ENCODE measurements at places on chromosomes 1 and 21. TPM values are rescaled to one million over a fixed set of nuclear protein-coding genes. Genes with fewer than 3 reads are reported as not detected.

Gene FCRL5
- not detected for total RNA-seq

Gene CLDN17
- not detected for total RNA-seq

Gene SIM2
- total RNA-seq = 4.8 TPM

Gene FOXD2
- not detected for total RNA-seq

Gene ST6GALNAC5
- 141 TPM for total RNA-seq

Gene SV2A
- 34.9 TPM for total RNA-seq

Gene PTPN7
- not detected for total RNA-seq

Gene KIAA1614
- total RNA-seq = 4.1 TPM

Gene CFHR3
- total RNA-seq = not detected

Gene KCNK2
- not detected for total RNA-seq

DNA sequence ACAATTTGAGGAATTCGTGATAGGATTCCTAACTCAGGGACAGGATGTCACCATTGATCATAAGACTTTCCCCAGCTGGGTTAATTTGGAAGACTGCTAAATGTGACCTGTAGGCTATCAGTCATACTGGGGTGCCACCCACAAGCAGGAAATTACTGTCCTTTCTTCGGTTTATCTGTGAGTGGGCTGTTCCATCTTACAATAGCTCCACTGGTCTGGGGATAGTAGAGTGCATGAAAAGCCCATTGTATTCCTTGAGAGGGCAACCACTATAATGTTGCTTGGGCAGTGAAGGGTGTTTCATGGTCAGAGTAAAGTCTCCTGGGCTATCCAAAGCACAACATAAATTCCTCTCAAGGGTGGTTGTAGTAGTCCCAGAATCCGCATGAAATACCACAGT, 1523.0 kb upstream of the B3GALT2 start:
- no peaks in the 10 kb centered on the region for H3K27me3 ChIP-seq
- H3K27ac ChIP-seq = no peak overlapping the region
- no peak for DNase-seq
- peaks cover 5% of the 10 kb centered on the region for H3K4me1 ChIP-seq

DNA sequence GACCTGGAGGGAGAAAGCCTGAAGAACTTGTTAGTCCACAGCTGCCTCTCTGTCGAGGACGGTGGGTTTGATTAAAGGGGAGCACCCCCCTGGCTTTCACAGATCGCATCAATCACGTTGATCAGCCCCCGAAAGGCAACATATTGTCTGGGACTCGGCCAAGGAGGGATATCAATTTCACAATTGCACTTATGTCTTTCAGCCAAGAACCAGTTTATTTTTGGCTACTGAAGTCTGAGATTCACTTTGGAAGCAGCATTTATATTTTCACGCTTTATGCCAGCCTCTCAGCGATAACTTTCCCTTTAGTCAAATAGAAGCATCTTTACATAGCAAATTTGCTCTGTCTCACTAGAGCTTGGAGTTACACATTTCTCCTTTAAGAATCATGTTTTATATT, 253.2 kb upstream of the RRP15 start:
- no peak for DNase-seq
- peak overlapping the region; percentile 45 for H3K27ac ChIP-seq
- H3K27me3 ChIP-seq = no peaks in the 10 kb centered on the region
- H3K4me1 ChIP-seq = peaks cover 19% of the 10 kb centered on the region
- H3K4me3 ChIP-seq = peak overlapping the region; percentile 5

DNA sequence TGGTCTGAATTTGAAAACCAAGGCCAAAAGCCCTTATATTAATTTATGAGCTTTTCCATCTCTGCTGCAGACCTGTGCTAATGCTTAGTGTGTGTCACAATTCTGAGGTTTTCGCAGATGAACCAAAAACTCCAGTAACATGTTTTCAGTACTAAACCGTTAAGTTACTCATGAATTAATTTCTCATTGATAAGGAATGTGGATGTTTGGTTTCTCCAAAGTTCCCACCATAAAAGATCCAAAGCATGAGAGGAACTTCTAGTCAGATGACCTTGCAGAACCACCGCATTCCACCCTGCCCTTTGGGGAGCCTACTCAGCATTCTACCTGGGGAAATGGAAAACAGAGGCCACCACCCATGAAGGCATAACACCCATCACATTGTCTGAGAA, 7.5 kb upstream of the LEPR start:
- H3K27ac ChIP-seq = no peak overlapping the region
- H3K27me3 ChIP-seq = no peaks in the 10 kb centered on the region
- no peak for DNase-seq
- no peak overlapping the region for H3K4me3 ChIP-seq

DNA sequence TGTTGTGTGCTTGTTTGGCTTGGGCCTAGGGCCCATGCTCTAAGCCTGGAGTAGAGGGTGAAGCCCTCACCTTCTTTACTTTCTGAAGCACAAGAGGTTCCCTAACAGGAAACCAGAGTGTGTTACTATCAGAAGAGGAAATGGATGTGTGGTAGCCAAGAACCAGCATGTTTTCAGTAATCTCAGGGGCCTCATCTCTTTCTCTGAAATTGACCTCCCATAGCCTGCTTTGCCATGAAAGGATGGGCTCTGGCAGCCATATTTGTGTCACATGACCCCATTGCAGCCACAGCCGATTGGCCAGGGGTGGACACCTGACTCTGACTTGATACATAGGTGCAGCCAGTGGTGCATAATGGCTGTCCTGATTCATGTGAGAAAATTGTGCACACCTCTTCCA, 18.6 kb downstream of the A3GALT2 start:
- H3K36me3 ChIP-seq = no peaks in the 10 kb centered on the region
- H3K27me3 ChIP-seq = peaks cover 7% of the 10 kb centered on the region
- no peak overlapping the region for H3K27ac ChIP-seq
- no peak for DNase-seq

- no peaks in the 10 kb centered on the region for H3K36me3 ChIP-seq
- no peaks in the 10 kb centered on the region for H3K27me3 ChIP-seq
- DNase-seq = no peak
Measured at GRCh38 chr1:248622570-248623001, 12.3 kb downstream of the OR2T11 start.

- no peaks in the 10 kb centered on the region for H3K4me1 ChIP-seq
- no peak overlapping the region for H3K4me3 ChIP-seq
- no peaks in the 10 kb centered on the region for H3K27me3 ChIP-seq
Measured at GRCh38 chr1:85417017-85417416, 47.9 kb downstream of the DDAH1 start.

DNA sequence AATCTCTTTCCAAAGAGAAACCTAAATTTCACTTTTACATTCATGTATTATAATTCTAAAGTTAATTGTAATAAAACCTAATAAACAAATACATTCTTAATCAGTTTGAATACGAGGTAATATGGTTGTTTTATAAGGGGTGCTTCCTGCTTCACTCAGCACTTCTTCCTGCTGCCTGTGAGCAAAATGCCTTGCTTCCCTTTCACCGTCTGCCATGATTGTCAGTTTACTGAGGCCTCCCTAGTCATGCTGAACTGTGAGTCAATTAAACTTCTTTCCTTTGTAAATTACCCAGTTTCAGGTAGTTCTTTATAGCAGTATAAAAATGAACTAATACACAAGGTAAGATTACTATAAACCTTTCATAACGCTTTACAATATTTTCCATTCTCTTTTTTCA, 491.1 kb upstream of the LRRC7 start:
- no peak overlapping the region for H3K4me3 ChIP-seq
- no peak overlapping the region for H3K27ac ChIP-seq
- H3K4me1 ChIP-seq = peaks cover 15% of the 10 kb centered on the region
- DNase-seq = no peak
- peaks cover 6% of the 10 kb centered on the region for H3K36me3 ChIP-seq
- peaks cover 12% of the 10 kb centered on the region for H3K27me3 ChIP-seq

DNA sequence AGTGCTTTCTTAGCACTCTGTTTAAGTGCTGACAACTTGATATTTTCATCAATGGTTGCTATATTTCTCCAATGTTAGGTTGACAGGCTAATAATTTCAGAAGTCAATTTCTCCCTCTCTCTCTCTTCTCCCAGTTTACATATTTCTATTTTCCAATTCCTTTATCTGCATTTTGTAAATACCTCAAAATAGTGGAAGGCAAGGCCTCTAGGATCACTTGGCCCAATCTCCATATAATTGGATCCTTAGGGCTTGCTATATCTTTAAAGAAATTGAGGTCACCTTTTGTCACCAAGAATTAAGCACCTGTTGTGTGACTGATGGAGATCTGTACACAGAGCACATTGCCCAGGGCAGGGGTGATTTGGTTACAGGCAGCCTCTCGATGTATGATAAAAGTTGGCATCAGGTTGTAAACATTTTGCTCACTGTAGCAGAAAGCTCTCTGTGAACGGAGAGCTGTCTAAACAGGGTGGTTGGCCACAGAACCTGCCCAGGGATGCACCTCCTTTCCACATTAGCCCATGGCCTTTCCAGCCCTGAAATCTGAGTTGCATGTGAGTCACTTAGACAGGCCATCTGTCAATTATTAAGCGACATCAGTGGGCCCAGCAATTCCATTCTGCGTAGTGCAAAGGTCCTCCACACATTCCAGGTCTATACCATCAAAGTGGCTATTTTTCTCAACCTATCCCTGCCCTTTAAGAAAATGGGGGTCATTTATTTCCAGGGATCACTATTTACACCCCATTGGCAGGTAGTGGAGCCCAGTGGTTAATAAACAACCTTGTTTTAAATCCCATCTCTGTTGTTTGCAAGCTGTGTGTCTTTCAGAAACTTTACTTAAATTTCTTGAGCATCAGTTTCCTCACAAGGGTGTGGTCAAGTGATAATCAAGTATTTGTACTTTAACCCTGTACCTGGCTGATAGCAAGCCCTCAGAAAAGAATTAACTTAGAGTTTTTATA, 29.1 kb upstream of the IRF2BP2 start:
- no peak overlapping the region for H3K27ac ChIP-seq
- DNase-seq = no peak
- no peaks in the 10 kb centered on the region for H3K36me3 ChIP-seq
- peaks cover 2% of the 10 kb centered on the region for H3K4me1 ChIP-seq
- H3K27me3 ChIP-seq = no peaks in the 10 kb centered on the region
- H3K4me3 ChIP-seq = no peak overlapping the region

DNA sequence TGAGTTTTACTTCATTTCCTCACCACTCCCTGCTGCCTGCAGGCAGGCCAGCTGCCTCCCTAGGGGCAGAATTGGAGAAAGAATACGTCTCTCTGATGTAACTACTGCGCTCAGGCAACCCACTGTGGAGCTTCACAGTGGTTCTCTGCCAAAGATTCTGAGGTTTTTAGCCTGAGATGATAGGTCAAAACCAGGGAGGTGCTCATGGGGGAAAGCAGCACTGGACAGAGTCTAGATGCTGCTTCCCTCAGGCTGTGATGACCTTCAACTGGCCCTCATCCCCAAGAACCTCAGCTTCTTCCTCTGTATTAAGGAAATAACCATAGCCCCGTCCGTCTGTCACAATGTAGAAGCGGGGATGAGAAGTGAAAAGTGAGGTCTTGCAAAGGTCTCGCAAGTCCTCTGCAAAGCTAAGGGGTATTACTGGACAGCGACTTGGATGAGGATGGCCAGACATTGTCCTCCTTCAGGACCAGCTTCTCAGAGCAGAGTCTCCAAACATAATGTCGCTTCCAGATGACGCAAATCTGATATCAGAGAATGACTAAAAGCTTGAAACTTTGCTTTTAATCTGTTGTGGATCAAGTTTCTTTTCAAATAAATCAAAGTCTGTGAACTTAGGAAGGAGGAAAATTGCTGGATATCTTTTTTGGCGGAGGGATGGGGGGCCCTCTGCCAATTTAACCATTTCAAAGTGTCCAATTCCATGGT, 65.9 kb upstream of the ATP5PO start:
- DNase-seq = no peak
- no peak overlapping the region for H3K4me3 ChIP-seq
- H3K4me1 ChIP-seq = no peaks in the 10 kb centered on the region
- H3K27me3 ChIP-seq = peaks cover 11% of the 10 kb centered on the region
- no peaks in the 10 kb centered on the region for H3K36me3 ChIP-seq

GRCh38 chr1:19613171-19613703, 30.9 kb upstream of the NBL1 start:
- no peaks in the 10 kb centered on the region for H3K36me3 ChIP-seq
- H3K27me3 ChIP-seq = peaks cover 3% of the 10 kb centered on the region
- DNase-seq = no peak
- no peak overlapping the region for H3K27ac ChIP-seq

- no peak overlapping the region for H3K4me3 ChIP-seq
- H3K4me1 ChIP-seq = no peaks in the 10 kb centered on the region
- H3K36me3 ChIP-seq = no peaks in the 10 kb centered on the region
- H3K27ac ChIP-seq = no peak overlapping the region
Measured at GRCh38 chr1:58067082-58067481, 479.4 kb downstream of the OMA1 start.

DNA sequence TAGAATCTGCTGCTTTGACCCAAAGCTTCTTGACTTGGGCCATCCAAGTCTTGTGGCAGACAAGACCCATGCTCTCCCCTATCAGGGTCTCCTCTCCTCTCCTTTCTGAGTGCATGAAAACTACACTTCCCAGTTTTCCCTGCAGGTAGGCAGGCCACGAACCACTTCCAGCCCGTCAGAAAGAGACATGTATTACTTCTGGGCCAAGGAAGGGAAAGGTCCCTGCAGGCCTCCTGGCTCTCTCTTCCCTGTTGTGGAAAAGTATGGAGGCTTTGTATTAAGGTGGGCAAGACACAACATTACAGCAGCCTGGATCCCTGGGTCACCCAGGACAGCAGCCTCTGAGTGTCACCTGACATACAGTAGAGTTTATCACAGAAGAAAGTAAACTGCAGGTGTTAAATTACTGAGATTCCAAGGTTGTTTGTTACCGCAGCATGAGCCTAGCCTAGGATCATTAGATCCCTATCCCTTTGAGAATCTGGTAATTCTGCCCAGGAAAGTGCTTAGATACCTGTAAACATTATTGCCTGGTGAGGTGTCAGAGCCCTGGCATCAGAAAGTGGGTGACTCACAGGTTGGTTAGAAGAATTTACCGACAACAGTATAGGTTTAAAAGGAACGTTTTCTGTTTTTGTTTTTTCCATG, 717.3 kb downstream of the MATN1 start:
- no peak overlapping the region for H3K27ac ChIP-seq
- DNase-seq = no peak
- no peaks in the 10 kb centered on the region for H3K4me1 ChIP-seq

- peaks cover 6% of the 10 kb centered on the region for H3K27me3 ChIP-seq
- H3K4me1 ChIP-seq = peaks cover 4% of the 10 kb centered on the region
- peak; percentile 67 for DNase-seq
- H3K4me3 ChIP-seq = peak within 1 kb of the TSS; percentile 90
- H3K36me3 ChIP-seq = no peaks in the 10 kb centered on the region
Measured at GRCh38 chr1:43991476-43992231, at the start of gene CCDC24. Gene CCDC24 (plus strand): TSS chr1:43991599. CDS start chr1:43991879, 280 bp downstream.

DNA sequence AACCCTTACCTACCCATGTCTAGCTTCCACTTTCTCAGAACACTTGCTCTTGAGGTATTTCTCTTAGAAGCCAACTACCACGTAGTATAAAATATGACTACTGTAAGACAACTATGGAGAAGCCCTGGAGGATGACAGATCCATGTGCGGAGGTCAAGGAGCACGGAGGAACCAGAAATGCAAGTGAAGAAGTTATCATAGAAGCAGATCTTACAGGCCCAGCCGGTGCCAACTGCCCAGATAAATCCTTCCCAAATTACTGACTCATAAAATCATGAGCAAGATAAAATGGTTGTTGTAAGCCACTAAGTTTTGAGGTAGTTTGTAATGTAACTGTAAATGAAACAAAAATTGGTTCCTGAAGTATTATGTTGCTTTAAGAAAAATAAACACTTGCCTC, 12.6 kb downstream of the GTF2B start:
- no peaks in the 10 kb centered on the region for H3K4me1 ChIP-seq
- H3K27me3 ChIP-seq = no peaks in the 10 kb centered on the region
- no peak overlapping the region for H3K27ac ChIP-seq
- H3K4me3 ChIP-seq = no peak overlapping the region

GRCh38 chr1:22043198-22043769, 9.2 kb upstream of the CDC42 start:
- no peaks in the 10 kb centered on the region for H3K27me3 ChIP-seq
- DNase-seq = no peak
- H3K4me1 ChIP-seq = no peaks in the 10 kb centered on the region
- no peak overlapping the region for H3K4me3 ChIP-seq

Measured in glutamatergic neuron (in vitro differentiated cells).